A549 treated with GW870086 at 1 μM for 4 hours (cell line): ENCODE measurements at places on chromosomes 6 and 20. TPM values are rescaled to one million over a fixed set of nuclear protein-coding genes. Genes with fewer than 3 reads are reported as not detected.

Gene SEMG1
- total RNA-seq = not detected in 5 replicates

Gene HCK
- total RNA-seq = 0.06 to 0.18 TPM (median 0.14 TPM) in 5 replicates

Gene TREM2
- not detected in 5 replicates for total RNA-seq

Gene ADGRF4
- 11.1 to 13.6 TPM (median 12.7 TPM) in 5 replicates for total RNA-seq

Gene RING1
- total RNA-seq = 19.3 to 26.3 TPM (median 23.1 TPM) in 5 replicates

Gene LY6G6D
- total RNA-seq = not detected in 5 replicates

Gene AK9
- 0.63 to 1.3 TPM (median 1.1 TPM) in 5 replicates for total RNA-seq

Gene L3MBTL1
- total RNA-seq = 0.89 to 1.1 TPM (median 1.1 TPM) in 5 replicates

Gene SLC12A5
- 11.7 to 15.2 TPM (median 15.1 TPM) in 5 replicates for total RNA-seq

Gene SLC22A16
- not detected in 5 replicates for total RNA-seq

Gene BTN1A1
- total RNA-seq = not detected in 5 replicates

Gene CTSA
- 93.0 to 122 TPM (median 112 TPM) in 5 replicates for total RNA-seq

Gene CYP21A2
- total RNA-seq = 0.08 TPM in 1 of 5 replicates, not detected in the others

Gene GNAS-AS1
- not detected in 5 replicates for total RNA-seq

Gene CCN6
- total RNA-seq = not detected in 5 replicates
